ENCODE measurements at places on chromosomes 5 and 9.
A peak's percentile ranks its signal among the peaks of the same experiment; 100 is the strongest.

DNA sequence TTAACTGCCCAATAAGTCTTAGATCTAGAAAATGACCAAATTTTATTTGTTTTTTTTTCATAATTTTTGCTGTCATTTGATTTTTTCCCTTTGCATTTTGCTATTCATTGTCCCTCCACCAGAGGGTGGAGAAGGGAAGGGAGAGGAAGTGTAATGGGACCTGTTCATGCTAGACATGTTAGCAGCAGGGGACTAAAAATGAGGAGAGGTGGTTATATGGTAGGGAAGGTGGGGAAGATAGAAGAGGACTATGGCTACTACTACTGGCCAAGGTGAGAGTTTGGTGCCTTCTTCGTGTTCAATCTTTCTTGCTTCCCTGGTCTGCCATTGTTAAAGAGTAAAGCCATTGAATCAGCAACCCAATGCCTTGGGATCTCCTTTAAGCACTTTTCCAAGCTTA lies 6.4 kb downstream of the GRIA1 start:
- no peak for DNase-seq

DNA sequence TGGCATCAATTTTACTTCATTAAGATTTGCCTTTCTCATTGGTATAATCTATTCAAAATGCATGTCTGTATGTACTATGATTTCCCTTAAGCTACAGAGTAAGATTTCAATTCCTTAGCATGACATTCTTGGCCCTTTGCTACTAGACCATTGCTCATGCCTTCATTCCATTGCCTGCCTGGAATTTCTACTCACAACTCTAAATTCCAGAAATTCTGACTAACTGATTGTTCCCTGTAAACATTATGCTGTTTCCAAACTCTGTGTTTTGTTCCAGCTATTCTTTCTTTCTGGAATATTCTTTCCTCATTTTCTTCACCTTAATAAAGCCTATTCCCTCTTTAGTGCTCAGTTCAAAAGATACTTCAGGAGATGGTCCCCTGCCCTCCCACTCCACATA lies 568.8 kb upstream of the SEMA6A start:
- DNase-seq = no peak

DNA sequence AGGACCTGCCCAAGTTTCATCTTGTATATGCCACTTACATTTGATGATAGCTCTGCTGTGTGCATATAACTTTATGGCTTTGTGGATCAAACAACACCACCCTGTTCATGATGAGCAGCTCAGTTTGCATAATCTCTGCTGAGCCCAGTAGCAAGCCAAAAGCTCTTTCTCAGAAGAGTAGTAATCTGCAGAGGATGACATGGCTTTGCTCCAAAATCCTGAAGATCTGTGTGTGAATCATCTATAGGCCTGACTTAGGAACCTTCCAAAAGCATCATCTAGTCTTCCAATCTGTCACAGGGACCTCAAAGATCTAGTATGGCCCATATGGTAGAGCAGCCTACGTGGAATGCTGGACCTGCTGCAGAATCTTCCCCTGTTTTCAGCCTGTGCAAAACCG lies 394.6 kb downstream of the PSAT1 start:
- no peak for DNase-seq

- no peak for DNase-seq
Observed at GRCh38 chr5:60943624-60944023, 1.2 kb downstream of the ERCC8 start.

- no peak for DNase-seq
Observed at GRCh38 chr9:137391411-137391754, 31.6 kb downstream of the EXD3 start.

- DNase-seq = no peak
Observed at GRCh38 chr5:34844106-34844505, 5.1 kb downstream of the TTC23L start.

DNA sequence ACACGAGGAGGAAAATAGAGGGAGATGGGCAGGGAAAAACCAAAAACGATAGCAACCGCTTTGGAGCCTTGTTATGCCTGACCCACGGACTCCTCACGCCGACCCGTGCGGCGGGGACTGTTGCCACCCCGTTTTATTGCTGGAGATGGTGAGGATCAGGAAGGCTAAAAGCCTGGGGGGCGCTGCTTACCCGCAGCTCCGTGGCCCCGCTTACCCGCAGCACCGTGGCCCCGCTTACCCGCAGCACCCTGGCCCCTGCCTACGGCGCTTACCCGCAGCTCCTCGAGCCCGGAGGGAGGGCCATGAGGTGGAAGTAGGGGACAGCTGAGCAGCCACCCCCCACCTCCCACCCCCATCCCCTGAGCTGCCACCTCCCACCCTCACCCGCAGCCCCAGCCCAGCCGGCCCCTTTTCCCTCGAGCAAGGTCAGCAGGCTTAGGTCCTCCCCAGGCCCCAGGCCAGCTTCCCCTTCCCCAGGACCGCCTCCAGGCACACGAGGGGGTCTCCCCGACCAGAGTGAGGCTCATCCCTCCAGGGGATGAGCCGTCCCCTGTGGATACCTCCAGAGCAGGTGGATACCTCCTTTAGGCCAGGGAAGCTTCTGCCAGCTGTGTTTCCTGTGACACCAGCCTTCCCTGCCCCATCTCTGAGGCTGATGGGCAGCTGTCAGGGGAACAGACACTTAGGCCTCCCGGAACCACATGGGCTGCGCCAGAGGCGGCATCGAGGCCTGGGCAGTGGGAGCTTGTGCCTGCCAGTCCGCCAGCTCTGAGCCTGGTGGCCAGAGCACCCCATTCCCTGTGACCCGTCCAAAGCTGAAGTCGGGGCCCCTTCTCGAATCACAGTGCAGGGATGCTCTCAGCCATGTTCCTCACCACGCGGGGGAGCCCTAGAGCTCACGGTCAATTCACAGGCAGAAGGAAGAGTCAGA lies 92.3 kb downstream of the LMX1B start:
- peak; percentile 39 for DNase-seq

- no peak for DNase-seq
Observed at GRCh38 chr9:115416299-115416698, 298.3 kb upstream of the TNC start.

GRCh38 chr5:128491291-128491690 lies 46.8 kb downstream of the FBN2 start:
- DNase-seq = no peak

DNA sequence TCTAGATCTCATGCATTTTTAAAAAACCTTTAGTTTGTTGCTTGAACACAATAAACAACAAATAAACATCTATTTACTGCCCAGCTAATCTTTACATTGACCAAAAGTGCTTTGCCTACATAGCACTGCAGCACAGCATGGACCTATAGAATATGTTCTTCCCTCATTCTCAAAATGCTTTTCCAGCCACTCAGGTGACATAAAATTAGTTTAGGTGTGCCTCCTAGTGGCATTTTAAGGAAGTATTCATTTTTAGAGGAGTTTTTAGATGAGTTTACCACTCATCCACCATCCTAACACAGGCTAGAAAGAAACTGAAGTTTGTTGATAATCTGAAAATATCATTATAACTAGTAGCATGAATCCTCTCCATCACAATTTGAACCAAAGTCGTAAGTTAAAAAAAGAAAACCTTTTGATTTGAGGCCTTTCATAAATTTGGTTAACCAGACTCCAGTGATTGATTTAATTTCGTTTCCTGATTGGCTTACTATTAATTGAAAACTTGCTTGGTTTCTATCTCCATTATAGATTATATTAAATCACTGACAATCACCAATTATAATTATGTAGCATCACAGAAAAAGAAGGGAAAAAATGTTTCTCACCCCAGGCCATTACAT lies 12.6 kb downstream of the PLGRKT start:
- no peak for DNase-seq

DNA sequence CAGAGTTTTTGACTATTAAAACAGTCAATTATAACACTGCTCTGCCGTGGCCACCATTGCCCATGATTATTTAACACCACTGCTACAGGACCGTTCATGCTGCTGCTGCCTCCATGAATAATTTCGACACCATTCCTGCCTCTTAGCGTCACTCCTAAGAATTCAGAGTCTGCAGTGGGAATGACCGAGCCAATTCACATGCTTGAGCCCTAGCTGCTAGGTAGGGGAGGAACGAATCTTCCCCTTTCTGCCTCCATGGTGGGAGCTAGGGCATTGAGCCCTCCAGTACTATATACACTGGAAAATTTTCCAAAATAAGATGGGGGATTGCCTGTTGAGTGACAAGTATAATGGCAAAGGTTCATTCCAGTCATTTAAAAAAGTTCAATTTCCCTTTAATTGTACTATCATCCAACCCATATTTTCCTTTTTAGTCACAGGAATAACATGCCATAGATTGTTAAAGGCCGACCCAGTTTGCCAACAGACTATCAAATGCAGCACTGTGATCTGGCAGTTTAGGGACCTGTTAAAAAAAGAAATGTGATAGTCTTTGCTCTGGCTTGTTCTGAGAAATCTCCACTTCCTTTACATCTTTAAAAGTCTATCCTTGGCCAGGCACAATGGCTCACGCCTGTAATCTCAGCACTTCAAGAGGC lies 13.5 kb upstream of the B4GALT1 start:
- DNase-seq = no peak

- DNase-seq = no peak
Observed at GRCh38 chr5:178462816-178463215, 127.4 kb downstream of the COL23A1 start.

- no peak for DNase-seq
Observed at GRCh38 chr9:124657516-124657915, 113.6 kb downstream of the NR6A1 start.

- DNase-seq = peak; percentile 35
Observed at GRCh38 chr9:137241490-137242268, 592 bp downstream of the TUBB4B start.

GRCh38 chr9:93941493-93941892 lies 13.7 kb downstream of the BARX1 start:
- DNase-seq = no peak

DNA sequence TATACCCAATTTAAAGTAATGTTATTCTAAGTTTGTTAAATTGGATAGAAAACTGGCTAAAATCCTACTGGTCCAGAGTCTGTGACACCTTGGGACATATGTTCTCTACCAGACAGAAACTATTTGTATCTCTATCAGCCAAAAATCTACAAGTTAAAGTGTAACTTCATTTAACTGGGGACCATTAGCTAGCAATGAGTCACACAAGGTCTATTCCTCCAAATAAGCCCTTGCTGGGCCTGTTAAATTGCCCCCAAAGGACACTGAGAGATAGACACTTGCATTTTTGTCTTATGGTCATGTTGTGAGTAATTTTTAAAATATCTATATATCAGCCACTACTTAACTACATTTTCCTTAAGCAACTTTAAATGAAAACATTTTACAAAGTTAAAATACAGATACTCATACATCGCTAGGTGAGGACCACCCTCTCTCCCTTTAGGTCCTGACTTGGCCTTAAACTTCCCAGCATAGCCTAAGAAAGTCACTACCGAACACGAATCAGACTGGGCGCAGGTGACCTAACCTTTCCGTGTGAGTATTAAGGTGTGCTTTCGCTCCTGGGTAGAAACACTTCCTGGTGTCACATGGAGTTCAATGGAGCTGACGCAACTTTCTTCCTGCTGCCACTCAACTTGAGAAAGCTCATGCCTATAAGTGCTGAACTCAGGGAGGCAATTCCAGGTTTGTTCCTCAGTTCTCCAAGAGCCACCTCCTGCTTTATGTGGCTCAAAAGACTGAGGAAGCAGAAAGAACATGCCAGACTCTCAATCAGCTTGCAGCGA lies 249.1 kb downstream of the DIRAS2 start:
- no peak for DNase-seq

GRCh38 chr5:82491397-82491796 lies 213.2 kb upstream of the RPS23 start:
- DNase-seq = no peak

GRCh38 chr9:136485049-136486045 lies 2.5 kb upstream of the SEC16A start:
- peak; percentile 67 for DNase-seq

GRCh38 chr5:17289681-17290539 lies 72.5 kb downstream of the BASP1 start:
- DNase-seq = no peak

DNA sequence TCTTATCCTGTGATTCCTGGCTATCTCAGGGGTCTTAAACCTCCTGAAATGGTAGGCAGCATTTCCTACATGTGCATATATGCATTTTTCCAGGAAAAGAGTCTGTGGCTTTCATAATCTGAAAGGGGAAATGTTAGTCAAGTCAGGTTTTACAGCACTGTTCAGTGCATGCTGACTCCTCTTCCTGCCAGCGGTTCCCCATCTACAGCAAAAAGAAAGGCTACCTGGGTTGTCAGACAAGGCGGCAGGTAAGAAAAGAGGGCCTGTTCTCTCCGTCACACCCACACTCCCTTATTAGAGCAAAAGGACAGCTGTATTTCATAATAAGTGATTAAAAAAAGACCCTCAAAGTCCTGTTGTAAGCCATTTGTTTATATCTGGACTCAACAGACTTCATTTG lies 4.3 kb upstream of the SPATA6L start:
- DNase-seq = no peak

- DNase-seq = no peak
Observed at GRCh38 chr5:151648089-151648488, 38.6 kb downstream of the SPARC start.

DNA sequence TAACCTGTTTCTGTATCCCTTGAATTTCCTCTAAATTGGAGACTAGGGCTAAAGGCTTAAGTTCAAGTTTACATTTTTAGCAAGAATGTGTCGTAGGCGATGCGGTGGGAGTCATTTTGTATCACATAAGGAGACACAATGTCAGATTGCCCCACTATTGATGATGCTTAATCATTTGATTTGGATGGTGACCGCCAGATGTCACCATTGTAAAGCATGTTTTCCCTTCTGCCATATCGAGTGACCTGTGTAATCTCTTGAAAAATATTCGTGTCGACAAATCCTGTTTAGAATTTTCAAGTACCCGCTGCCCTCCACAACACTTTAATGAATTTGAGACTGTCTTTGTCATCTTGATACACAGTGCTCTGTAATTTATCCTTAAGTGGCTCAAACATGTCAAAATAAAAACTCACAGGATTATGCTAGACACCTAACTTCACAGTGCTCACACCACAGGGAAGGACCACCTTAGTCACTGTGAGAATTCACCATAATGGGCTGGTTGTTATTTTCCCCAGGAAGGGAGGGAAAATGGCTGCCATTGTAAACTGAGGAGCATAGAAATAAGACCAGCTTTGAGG lies 34.5 kb upstream of the SLC46A2 start:
- DNase-seq = no peak

- DNase-seq = no peak
Observed at GRCh38 chr9:136327304-136327974, at the start of gene GPSM1. Gene GPSM1 (plus strand): TSS chr9:136327539. CDS start chr9:136327696, 157 bp downstream.

DNA sequence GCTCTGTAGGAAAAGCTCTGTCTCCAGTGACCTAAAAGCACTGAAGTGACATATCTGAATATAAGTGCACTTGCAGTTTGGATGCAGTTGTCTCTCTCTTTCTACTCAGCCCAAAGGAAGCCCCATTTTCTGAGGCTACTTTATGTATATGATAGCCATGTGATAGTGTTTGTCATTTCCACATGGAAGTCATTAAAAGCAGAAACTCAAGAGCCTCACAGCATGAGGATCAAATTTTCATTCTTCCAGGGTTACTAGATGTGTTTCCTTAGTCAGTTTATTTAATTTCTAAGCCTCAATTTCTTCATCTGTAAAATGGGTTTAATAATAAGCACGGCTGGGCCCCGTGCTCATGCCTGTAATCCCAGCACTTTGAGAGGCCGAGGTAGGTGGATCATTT lies 36.7 kb downstream of the RNF44 start:
- no peak for DNase-seq

- DNase-seq = no peak
Observed at GRCh38 chr5:111973961-111974360, 217.0 kb upstream of the NREP start.

GRCh38 chr5:94024101-94024500 lies 282.7 kb upstream of the POU5F2 start:
- DNase-seq = no peak

Measured in stimulated activated CD8-positive, alpha-beta memory T cell treated with anti-CD3 and anti-CD28 coated beads, Interleukin-7, amount 100 ng/mL, for 1 hour (primary cell).